ENCODE measurements at places on chromosomes 3 and 15.

DNA sequence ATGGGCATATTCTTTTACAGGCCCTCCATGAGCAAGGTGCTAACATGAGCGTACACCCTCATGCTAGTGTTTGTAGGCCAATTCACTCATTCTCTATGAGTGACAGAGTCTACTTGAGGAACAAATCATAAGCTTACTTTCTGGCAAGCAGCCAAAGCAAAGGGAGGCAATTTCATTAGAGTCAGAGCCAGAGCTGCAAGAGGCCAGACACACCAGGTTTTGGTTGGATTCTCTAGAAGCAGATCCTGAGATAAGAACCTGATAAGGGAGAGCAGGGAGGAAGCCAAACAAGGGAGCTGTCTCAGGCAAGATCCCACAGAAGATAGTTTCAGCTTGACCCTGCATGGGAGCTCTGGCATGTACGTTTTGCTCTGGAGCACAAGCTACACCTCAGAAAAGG lies 214.1 kb upstream of the CTNNB1 start:
- DNase-seq, result no peak

GRCh38 chr3:36394176-36394575 lies 13.9 kb downstream of the STAC start:
- no peak for DNase-seq

- no peak for DNase-seq
Measured at GRCh38 chr15:52290329-52290728, 5.3 kb downstream of the MYO5C start.

DNA sequence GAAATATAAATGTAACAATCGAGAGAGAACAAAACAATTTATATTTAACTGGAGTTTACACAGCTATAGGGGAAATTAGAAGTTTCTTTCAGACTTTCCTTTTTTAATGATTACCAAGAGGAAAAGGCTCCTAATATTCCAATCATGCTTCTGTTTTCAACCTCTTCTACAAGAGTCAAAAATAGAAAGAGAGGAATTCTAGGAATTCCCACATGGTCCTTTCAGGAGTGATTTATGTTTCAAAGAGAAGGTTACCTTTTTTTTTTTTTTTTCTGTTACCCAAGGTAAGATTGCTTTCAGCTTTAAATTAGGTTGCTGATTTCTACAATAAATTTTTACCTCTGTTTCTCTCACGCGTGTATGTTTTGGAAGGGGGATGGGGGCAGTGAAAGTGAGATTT lies 355.3 kb upstream of the DCBLD2 start:
- DNase-seq, result no peak

- no peak for DNase-seq
Measured at GRCh38 chr3:10996345-10997013, 3.9 kb downstream of the SLC6A1 start.

- no peak for DNase-seq
Measured at GRCh38 chr15:27341780-27342343, 370.9 kb downstream of the GABRG3 start.

DNA sequence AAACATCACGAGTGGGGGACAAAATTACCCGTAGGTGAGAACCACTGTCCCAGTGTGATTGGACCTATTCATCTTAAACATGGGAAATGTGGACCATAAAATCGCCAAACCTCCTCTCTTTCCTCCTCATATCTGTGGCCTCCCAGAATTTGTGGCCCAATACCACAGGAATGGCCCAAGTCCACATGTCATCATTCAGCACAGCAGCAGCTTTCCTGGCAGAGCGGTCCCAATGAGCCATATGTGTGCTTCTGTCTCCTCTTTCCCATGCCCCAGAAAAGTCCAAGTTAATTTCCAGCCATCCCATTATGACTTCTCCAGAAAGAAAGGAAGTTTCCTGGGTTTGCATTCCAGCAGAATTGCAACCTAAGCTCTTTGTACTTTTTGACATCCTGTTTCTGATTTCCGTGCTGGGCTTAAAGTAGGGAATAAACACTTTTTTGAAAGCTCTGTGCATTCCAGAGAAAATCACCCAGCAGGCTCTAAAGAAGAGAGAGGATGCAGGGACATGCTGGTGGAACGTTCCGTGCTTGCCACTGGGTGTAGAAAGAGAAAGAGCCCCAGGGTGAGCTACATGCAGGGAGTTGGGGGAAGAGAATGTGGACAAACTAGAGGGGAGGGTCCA lies 259.4 kb upstream of the PROK2 start:
- no peak for DNase-seq

GRCh38 chr15:73617913-73618312 lies 15.3 kb downstream of the NPTN start:
- DNase-seq, result no peak

GRCh38 chr3:44906997-44907396 lies 32.6 kb downstream of the TGM4 start:
- no peak for DNase-seq

- DNase-seq, result no peak
Measured at GRCh38 chr3:48232734-48233133, 8.2 kb upstream of the ZNF589 start.

DNA sequence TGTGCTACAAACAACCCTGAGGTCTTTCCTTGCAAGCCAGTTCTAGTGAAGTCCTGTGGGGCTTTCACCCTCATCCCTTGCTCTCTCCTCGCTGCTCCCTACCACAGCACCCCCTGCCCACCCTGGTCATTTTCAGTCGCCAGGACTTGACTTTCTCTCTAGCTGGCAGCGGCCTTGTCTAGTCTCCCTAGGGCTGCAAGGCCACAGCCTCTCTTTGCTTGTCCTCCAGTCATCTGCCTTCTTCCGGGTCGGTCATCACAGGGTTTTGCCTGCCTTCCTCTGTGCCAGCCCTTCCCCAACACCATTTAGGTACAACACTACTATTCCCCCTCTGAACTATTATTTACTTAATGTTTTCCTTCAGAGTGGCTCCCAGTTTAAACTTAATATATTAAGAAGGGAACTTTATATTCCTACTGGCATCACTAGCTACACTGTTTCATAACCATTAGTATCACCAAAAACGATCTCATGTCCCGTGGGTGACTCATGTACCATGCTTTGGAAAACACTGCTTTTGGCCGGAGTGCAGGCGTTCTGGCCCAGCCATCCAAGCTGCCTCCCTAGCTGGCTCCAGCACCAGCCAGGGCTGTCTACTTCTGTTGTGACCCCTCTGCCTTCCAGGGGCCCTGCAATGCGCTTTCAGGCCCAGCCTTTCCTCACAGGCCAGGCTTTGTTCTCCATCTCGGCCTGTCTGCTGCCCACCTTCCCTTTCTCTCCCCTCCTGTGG lies 21.4 kb downstream of the FAH start:
- DNase-seq, result no peak

DNA sequence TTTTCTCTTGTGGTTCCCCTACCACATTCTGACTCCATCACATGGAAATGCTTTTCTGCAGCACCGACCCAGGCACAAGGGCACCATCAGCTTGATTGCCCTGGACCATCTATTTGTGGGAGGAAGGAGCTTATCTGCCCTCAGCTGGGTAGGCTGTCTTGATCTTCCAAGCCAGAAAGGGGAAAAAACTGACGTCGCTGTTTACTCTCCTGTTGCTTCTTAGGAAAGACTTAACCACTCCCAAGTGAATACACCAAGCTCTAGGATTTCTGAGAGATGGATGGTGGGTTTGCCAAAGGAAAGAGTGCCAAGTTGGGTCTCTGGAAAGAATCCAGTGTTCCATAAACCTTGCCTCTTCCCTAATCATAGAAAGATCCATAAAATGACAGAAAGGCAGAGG lies 4.0 kb downstream of the TNFAIP8L3 start:
- DNase-seq, result no peak

GRCh38 chr3:145024700-145025099 lies 1053.1 kb downstream of the DIPK2A start:
- no peak for DNase-seq

DNA sequence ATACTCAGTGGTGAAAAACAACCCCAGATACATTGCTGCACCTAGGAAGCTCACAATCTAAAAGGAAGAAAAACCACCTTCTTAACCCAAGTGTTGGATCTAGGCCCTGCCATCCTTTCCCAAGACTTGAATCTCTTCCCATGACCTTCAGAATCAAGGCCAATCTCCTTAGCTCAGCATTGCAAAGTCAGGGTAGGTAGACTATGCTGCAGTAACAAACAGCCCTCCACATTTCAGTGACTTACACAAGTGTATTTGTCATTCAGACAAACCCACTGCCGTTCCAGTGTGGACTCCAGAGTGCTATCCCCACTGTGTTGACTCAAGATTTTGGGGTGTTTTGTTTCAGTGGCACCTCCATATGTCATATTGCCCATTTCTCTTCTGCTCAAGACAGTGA lies 278.4 kb downstream of the UACA start:
- DNase-seq, result no peak

DNA sequence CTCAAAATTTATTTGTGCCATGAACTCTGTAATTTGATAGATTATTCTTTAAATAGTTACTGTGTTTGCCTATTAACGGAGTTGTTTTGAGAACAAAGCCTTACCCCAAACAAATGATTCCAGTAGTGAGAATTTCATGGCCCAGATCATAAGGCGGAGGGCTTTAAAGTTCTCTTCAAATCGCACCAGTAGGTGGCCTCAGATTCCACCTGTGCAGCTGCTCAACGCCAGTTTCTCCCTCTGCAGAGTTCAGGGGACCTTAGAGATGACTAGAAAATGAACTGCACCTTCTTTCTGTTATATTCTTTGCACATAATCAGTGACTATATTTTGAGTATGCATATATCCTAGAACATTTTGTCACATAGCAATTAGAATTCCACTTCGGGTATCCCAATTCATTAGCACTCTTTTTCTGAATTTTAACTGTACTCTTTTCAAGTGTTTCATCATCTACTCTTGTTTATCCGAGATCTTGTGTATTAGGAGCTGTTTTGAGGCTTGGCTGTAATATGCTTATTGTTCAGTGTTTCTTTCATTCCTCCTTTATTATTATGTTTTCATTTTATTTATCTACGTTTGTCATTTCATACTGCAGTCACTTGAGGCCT lies 232.6 kb upstream of the CHRM5 start:
- peak; percentile 25 for DNase-seq

DNA sequence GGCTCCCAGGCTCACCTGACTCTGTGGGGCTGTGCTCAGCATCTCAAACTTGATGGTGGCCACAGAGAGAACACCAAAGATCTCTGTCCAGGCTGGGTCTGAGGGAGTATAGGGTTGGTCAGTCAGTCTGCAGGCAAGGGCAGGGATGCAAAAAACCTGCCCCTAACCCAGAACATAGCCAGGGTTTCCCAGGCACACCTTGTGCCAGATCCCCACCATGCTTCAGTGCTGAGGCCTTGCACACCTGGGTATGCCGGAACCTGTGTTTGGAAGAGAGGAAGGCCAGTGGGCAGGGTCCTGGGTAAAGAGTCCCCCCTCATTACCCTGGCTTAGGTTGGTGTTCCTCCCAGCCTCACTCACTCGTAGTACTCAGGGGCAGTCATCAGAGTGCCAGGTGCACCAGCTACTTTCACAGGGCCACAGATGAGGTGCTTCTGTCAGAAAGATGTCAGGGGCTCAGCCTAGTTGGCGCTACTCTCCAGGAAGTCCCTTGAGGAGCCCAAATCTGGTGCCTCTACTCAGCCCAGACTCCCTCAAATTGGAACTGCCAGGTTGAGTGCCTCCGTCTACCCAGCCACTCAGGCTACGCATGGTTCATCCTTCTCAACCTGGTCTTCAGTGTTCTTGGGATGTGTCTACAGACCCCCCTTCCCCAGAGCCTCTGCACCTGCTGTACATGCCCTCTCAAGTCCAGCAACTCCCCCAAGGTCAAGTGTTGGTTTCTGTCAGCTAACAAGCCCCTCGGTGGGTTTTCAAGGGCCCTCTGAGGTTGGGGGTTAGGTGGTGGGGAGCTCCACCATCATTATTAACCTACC lies 1.8 kb downstream of the DALRD3 start:
- no peak for DNase-seq

DNA sequence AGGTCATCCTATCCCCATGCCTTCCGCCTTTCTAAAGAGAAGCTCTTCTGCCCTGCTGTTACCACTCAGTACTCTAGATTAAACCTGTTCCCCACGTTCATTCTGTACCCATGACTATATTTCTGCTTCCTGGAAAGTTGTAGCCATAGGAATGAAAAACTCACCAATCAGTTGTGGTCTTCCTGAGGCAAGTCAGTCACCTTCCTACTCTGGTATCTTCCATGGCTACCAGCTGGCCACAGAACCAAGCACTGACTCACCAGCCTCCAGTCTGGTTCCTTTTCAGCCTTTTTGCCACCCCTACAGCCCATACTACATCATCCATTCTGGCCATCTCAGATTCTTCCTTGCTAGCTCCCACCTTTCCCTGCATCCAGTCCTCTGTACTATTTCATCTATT lies 46.4 kb downstream of the TMEM44 start:
- DNase-seq, result no peak

DNA sequence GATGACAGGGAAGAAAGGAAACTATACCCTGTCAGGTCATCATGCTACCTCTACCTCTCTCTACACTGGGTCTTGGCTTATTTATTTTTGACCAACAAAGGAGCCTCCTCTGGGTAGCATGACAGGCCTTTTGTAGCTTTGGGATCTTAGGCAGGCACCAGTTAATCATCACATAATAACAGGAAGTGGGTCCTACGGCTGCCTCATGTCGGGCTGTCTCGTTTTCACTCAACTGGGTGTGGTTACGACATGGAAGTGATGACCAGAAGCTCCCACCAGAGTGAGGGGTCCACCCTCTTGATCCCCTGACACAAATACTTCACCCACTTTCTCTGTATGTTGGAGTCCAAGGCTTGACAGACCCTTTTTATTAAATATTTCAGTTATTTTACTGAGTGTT lies 105.3 kb downstream of the CD47 start:
- no peak for DNase-seq
